ENCODE measurements at places on chromosomes 2 and 18.

DNA sequence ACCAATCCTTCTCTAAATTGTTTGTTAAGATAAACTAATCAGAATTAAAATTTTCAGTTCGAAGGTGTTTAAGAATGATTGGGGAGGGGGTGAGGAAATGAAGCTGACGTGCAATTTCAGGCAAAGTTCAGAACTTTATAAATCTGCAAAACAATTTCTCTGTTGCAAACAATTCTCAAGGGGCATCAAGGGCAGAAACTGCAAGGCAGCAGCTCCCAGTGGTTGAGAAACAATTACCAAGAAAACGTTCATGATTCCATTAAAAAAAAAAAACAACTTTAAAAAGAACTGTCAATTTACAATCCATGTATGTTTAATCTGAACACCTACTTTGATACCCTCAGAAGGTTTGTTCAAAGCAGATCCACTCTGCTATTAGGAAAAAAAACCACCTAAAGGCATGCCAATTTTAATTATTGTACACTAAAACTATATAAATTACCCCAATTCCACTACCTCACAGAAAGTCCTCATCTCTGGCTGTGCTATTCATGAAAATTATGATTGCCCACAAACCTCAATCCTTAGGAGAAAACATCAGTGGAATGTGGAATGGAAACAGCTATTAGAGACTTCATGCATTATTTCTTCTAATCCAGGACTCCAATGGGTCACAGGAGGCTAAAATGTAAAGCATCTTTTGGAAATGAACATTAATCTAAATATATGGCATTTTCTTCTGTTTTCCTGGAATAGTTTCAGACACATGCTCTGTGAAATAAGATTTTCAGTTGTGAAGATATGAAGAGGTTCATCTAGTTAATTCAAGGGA lies 119.9 kb upstream of the ACVR1C start:
- no peak for DNase-seq

DNA sequence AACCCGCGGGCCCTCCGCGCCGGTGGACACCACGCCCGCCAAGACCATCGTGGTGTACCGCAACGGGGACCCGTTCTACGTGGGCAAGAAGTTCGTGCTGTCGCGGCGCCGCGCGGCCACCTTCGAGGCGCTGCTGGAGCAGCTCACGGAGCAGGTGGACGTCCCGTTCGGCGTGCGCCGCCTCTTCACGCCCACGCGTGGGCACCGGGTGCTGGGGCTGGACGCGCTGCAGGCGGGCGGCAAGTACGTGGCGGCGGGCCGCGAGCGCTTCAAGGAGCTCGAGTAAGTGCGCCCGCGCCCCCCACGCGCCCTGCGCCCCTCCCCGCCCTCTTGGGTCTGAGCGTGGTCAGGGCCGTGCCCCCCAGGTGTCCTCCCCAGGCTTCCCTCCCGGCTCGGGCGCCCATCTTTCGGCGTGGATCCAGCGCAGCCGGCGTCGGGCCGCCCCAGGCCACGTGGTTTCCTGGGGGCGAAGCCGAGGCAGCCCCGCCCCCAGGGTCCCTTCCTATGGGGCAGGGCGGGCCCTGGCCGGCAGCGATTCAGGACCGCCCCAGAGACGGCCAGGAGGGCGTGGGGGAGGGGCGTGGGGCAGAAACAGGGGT lies 481 bp downstream of the DCDC2C start:
- no peak for DNase-seq

- DNase-seq: no peak
These were observed 38.8 kb downstream of the PPP4R1 start for GRCh38 chr18:9575558-9575957.

- no peak for DNase-seq
These were observed 12.6 kb downstream of the NOP58 start for GRCh38 chr2:202278036-202278760.

- no peak for DNase-seq
These were observed 83.1 kb downstream of the EPAS1 start for GRCh38 chr2:46380038-46380940.

GRCh38 chr2:72145658-72146329 lies 1.9 kb downstream of the CYP26B1 start:
- DNase-seq: no peak

DNA sequence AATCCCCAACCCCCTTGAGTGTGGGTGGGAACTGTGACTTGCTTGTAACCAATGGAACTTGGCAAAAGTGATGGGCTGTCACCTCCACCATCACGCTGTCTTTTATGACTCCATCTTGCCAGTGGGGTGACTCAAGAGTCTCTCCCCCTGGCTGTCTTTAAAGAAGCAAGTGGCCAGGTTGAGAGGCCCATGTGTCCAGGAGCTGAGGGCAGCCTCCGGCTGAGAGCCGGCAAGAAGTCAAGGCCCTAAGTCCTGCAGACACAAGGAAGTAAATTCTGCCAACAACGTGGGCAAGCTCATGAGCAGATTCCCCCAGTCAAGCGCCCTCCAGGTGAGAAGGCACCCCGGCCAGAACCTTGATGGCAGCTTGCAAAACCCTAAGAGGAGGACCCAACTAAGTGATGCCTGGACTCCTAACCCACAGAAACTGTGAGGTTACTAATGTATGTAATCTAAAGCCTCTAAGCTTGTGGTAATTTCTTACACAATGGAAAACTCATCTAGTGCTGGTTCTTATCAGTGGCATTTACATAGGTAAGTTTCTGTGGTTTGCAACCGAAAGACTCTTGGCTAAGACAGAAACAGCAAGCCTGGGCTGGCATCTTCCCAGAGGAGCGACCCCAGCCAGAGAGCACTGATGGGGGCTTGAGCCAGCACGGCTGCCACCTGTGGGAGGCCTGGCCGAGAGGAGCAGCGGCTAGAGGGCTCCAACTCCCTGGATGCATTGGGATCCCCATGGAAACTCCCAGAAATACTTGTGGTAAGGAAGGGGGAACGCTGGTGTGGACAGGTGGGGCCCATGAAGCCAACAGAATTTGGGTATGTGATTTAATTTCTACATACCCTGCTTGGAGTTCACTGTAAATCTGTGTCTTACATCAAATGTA lies 49.3 kb downstream of the CIB4 start:
- DNase-seq: no peak
